Activated CD8-positive, alpha-beta memory T cell treated with anti-CD3 and anti-CD28 coated beads, Interleukin-2, amount 10 ng/mL, durations not matched to agents 7 days and 5 days (primary cell): ENCODE measurements at places on chromosomes 3 and 15.
A peak's percentile ranks its signal among the peaks of the same experiment; 100 is the strongest.

- no peak for DNase-seq
Observed at GRCh38 chr3:157861076-157861765, 245.0 kb downstream of the SHOX2 start.

DNA sequence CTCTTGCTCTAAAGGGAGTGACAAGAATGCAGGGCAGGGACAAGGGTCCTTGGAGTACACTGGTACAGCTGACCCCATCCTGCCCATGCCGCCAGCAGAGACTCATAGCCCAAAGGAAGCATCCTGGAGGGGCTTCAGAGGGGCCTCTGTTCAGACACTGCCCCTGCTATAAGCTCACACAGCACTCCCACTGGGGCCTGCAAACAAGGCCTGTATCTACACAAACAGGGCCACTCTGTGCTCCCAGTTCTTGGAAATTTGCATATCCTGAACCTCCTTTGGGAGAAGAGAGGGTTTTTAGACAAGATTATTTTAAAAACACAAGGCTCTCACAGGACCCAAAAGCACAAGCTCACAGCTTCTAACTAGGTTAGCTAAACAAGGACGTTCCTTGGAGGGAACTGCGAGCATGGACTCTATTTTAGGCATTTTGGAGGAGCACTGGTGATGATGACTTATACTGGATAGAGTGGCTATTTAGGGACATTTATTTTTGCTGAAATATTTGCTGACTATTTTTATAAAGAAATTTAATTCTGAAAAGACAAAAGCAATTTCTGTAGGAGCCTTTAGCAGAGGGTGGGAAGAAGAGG is 16.4 kb upstream of the ANKRD34C start:
- DNase-seq = no peak

DNA sequence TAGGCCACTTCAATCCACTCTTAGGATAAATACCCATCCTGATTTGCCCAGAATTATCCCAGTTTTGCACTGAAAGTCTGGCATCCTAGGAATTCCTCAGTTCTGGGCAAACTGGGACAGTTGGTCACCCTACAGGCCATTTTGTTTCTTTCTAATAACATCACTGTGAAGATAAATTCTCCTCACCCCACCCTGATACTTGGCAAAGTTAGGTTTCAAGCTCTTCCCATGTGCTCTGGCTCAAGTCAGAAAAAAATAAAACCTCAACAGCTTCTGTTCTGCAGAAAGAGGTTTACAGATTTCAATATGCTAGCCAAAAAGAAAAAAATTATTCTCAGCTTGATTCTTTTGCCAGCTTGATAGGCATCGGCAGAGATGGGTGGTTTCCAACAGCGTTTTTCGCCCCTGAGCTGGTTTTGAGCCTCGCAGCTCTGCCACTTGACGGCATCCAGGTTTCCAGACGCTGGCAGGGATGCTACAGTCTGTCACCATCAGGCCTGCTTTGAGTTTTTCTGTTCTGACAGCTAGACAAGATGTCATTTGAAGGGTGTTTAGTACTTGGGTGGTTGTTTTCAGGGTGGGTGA is 171.4 kb downstream of the SSR3 start:
- DNase-seq = no peak

- DNase-seq = peak; percentile 93
Observed at GRCh38 chr3:129121792-129122411, at the start of gene RAB43. Gene RAB43, minus strand, starts transcription at chr3:129121804. Its CDS starts 315 bp downstream, at chr3:129121489.

DNA sequence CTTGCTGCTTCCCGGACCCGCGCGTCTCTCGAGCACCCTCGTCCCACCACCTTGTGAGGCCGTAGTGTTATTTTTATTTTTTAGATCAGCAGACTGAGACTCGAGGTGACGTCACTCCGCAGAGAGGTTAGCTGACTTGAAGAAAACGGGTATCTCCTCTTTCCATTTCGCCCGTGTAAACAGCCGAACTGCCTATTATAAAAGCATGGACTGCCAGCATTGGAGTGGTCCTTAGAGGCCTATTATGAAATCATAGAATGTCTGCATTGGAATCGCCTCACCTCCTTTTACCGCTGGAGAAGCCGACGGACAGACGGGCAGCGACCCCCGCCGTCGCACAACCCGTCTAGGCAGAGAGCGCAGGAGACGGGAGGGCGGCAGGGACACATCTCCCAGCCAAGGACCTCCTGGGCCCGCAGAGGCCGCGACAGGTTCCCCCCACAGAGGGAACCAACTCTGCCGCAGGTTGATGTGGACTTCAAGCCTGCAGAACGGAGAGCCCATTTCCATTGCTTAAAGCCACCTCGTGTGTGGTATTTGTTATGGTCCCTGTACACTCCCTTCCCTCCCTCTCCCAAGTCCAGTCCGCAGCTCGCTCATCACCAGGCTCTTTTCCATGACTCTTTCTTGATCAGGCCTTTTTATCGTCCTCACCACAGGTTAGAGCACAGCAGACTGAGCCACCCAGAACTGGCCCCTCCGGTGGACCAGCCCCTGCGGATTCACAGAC is 540 bp upstream of the PPP1R2 start:
- DNase-seq = no peak

GRCh38 chr15:57330619-57331340 is 45.5 kb upstream of the CGNL1 start:
- DNase-seq = no peak

- DNase-seq = no peak
Observed at GRCh38 chr3:36713904-36714303, 50.4 kb downstream of the DCLK3 start.

GRCh38 chr15:41169781-41170180 is 53.7 kb upstream of the INO80 start:
- no peak for DNase-seq

GRCh38 chr15:51183076-51183475 is 88.4 kb upstream of the TNFAIP8L3 start:
- no peak for DNase-seq

DNA sequence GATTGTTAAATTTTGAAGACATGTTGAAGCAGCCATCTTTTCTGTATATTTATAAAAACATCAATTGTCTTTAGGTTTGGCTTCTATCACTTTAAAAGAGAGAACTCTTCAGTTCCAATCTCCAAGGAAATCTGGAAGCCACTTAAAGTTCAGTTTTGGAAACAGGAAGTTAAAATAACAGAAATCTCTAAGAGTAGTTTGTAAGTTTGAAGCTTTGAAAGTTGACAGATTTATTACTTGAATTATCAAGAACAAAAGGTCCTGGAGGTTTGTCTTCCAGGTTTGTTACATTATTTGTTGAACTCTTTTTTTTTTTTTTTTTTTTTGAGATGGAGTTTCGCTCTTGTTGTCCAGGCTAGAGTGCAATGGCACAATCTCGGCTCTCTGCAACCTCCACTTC is 30.0 kb downstream of the RNF111 start:
- DNase-seq = no peak

DNA sequence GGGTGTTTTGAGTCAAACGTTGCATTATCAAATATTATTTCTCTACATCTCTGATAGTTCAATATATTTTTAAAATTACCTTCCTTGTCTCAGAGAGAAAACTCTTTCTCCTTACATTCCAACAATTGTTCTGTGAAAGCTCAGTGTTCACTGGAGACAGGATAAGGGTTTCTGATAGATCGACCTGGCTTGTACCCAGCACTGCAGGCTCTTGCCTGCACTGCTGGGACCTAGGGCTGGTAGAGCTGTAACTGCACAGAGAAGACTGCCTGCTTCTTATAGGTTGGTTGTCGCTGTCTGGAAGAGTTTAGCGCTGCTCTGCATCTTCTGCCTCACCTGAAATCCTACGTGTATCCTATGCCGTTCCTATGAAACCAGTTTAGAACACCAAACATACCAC is 249.9 kb upstream of the LRTM1 start:
- no peak for DNase-seq

DNA sequence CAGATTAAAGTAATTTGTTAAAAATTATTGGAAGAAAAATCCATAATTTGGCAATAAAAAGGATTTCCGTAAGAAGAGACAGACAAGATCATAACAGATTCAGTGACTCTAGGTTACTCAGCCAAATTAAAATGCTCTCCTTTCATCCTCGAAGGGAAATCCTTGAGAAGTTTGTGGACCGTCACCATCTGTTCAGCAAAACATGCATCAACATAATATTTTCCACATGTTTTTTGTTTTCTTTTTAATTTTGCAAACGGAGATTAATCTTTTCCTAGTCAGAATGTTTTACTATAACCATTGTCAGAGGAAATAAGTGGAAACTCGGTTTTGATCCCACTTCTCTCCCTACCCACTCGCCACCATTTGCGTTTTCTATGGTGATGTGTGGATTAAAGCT is 128.3 kb downstream of the TMCO5A start:
- DNase-seq = no peak

DNA sequence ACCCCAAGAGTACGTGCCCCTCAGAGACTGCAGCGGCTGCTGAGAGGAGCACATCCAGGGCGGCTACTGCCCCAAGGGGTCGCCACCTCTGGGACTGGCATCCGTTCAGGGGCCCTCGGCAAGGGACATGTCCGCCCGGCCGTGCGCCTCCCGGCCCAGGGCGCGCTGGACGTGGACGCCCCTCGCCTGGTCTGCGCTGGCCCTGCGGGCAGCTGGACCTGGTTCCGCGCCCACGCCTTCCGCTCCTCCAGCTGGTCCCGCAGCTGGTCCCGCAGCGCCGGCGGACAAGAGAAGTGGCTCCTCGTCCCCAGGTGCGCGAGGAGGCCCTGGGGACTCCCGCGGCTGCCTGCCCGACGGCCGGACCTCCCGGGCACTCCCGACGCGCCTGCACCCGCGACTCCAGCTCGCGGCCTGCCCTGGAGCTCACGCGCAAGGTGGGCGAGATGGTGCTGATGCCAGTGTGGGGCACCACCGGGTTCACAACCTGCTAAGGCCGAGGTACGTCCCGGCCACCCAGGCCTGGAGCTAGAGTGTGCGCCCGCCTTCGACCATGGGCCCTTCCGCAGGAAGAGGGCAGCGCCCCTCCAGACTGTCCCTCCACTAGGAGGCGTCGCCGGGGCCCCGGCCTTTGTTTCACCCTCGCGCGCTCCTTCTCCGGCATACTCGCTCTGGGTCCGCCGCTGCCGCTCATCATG is 14.4 kb upstream of the GP9 start:
- no peak for DNase-seq

GRCh38 chr15:92869263-92869940 is 30.7 kb upstream of the CHD2 start:
- DNase-seq = no peak

- DNase-seq = no peak
Observed at GRCh38 chr3:37509069-37509468, 334.7 kb upstream of the LRRFIP2 start.

DNA sequence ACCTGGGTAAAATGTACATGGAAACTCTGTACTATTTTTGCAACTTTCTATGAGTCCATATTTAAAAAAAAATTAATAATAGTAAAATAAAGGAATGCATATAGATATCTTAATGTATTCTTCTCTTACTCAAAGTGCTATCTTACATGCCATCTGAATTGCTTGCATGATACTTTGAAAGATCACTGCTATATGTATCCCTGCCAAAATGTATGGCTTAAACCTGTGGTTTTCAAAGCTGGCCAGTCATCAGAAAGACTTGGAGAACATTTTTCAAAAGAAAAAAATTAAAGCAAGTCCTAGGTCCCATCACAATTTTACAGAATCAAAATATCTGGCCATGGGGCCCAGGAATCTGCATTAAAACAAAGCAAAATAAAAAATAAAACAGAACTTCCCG is 262.1 kb downstream of the LPP start:
- no peak for DNase-seq

DNA sequence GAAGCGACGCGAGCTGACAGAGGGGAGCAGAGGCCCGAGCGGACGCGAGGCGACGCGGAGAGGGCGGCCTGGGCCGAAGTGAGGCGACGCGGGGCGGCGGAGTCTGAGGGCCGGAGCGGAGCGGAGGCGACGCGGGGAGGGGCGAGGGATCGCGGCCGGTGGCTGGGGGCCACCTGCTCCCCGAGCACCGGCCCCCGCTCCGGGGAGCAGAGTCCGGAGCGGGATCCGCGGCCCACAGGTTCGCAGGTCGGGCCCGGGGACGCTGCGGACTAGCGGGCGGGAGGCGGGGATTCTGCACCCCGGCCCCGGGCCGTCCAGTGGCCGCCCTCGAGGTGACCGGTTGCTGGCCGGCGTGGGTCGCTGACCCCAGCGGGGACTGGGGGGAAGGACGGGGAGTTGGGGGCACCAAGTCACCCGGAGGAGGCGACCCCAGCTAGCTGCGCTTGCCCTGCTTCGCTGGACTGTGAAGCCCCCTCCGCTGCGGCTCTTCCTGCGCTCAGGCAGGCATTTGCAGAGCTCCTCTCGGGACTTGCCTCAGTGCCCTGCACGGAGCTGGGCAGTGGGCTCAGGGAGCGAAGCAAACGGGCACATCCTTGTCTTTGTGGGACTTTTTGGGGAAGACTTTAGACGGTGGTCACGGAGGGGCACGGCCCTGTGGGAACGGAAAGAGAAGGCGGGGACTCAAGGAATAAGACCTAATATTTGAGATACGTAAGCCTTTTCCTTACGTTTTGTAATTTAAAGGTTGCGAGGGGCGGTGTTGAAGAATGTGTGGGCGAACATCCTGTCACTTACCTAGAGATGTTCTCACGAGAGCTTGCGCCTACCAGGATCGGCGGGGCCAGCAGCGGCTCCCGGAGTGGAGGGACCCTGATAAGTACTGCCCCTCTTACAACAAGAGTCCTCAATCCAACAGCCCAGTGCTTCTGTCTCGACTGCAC is 566 bp downstream of the HMCES start:
- DNase-seq = peak; percentile 76

DNA sequence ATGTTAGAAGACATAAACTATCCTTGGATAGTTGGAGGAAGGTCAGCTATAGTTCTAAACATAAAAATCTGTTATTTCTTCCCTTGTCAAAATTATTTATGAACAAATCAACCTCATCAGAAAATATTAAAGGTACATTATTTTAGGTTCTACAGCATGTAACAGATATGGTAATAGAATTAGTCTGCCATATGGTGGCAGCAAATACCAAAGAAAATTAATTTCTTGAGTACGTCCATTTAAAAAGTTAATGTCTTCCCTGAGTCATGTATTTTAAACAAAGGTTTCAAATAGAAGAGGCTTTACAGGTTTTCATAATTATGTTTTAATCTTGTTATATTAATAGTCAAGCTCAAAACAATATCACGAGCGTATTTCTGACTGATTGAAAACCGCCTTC is 17.9 kb upstream of the ANKRD28 start:
- DNase-seq = no peak
